ENCODE measurements at places on chromosomes 7 and 10. TPM values are rescaled to one million over a fixed set of nuclear protein-coding genes. Genes with fewer than 3 reads are reported as not detected.

GRCh38 chr10:62031507-62031906 lies 130.0 kb downstream of the ARID5B start:
- no peaks in the 10 kb centered on the region for H3K36me3 ChIP-seq
- H3K4me3 ChIP-seq, result no peak overlapping the region
- H3K4me1 ChIP-seq, result peaks cover 13% of the 10 kb centered on the region
- H3K27me3 ChIP-seq, result no peaks in the 10 kb centered on the region
- H3K27ac ChIP-seq, result no peak overlapping the region

DNA sequence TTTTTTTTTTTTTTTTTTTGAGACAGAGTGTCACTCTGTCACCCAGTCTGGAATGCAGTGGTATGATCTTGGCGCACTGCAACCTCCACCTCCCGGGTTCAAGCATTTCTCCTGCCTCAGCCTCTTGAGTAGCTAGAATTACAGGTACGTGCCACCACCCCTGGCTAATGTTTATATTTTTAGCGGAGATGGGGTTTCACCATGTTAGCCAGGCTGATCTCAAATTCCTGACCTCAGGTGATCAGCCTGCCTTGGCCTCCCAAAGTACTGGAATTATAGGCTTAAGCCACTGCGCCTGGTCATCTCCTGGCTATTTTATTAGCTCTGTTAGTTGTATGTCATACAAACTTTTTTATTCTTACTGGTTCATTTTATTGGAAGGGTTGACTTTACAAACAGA lies 103.0 kb downstream of the LCOR start:
- H3K4me1 ChIP-seq, result no peaks in the 10 kb centered on the region
- H3K27me3 ChIP-seq, result no peaks in the 10 kb centered on the region
- no peak overlapping the region for H3K27ac ChIP-seq
- no peak for DNase-seq

GRCh38 chr10:15843695-15844094 lies 16.6 kb downstream of the MINDY3 start:
- H3K4me1 ChIP-seq, result no peaks in the 10 kb centered on the region
- DNase-seq, result no peak
- no peaks in the 10 kb centered on the region for H3K36me3 ChIP-seq
- H3K4me3 ChIP-seq, result no peak overlapping the region

GRCh38 chr10:118986815-118987790 lies 42.4 kb upstream of the NANOS1 start:
- no peaks in the 10 kb centered on the region for H3K36me3 ChIP-seq
- no peak overlapping the region for H3K4me3 ChIP-seq
- H3K27ac ChIP-seq, result no peak overlapping the region
- H3K4me1 ChIP-seq, result peaks cover 6% of the 10 kb centered on the region

DNA sequence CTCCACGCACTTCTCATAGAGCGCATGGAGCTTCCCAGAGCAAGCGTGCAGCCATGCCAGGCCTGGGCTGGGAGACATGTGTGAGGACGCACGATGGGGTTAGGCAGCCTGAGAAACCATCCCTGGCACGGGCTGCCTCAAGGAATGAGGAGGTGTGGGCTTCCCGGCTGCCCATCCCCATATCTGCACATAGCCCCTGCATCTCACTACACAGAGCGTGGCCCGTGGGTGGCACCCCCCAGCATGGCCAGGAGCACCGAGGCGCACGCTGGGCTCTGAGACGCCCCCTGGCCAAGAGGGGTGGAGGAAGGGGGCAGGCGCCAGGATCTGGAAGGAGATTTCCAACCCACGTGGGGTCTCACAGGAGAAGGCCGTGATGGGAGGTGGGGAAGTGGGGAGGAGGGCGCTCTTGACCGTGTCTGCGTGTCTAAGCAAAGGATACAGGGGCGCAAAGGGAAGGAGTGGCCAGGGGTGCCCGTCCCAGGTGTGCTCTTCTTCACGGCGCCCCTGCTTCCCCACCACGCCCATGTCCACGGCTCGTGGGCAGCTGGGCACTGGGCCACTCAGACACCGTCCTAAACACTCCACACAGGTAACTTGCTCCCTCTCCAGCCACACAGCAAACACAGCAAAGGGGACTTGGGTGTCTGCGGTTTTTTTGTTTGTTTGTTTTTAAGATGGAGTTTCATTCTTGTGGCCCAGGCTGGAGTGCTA lies 340.5 kb downstream of the PTPRN2 start:
- no peaks in the 10 kb centered on the region for H3K4me1 ChIP-seq
- no peak for DNase-seq
- H3K27ac ChIP-seq, result no peak overlapping the region
- H3K36me3 ChIP-seq, result no peaks in the 10 kb centered on the region

- no peaks in the 10 kb centered on the region for H3K4me1 ChIP-seq
- H3K4me3 ChIP-seq, result no peak overlapping the region
- no peaks in the 10 kb centered on the region for H3K27me3 ChIP-seq
- DNase-seq, result no peak
These were observed 804.4 kb upstream of the CELF2 start for GRCh38 chr10:10213237-10213636.

DNA sequence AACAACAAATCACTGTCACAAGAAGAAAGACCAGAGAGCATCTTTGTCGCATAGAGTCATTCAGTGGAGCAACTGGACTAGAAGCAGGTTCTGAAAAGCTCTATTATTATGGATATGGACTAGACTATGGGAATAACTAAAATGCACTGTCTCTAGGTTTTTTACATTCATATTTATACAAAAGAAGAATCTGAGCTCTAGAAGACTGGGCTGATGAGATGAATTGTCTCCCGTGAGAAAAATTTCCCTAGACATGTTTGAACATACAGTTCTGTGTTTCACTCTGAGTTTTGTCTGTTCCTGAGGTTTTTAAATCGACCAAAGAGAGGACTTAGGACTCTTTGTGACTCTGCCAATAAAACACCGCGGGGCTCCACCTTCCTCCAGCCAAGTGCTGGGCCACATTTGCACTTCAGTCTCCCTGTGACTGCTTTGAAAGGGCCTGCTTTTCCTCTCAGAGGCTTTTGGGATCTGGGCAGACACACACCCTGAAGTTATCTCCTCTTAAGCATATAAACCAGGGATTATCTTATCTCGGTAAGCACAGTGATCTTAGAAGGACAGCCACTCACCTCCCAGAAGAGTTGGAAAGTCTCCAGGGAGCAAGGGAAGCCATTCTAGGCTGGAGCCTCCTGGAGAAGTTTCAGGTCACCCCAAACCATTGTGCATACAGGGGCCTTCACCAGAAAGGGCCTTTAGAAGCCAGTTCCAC lies 101.0 kb upstream of the JCAD start:
- H3K27me3 ChIP-seq, result no peaks in the 10 kb centered on the region
- H3K4me3 ChIP-seq, result no peak overlapping the region
- no peaks in the 10 kb centered on the region for H3K36me3 ChIP-seq
- DNase-seq, result no peak

DNA sequence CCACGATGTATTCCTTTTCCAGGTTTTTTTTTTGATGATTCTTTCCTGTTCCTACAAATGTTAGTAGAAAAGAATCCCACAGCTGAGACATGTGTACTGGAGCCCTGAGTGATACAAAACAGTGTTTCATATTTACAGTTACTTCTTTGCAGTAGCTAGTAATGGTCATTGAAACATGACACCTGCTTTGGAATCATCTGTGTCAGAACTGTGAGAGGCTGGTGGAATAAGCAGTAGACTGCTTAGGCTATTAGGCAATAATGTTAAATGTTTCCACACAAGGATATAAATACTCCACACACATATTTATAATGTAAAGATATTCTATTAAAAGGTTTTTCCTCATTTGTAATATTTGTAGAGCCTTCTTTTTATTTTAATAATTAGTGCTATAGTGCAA lies 394.0 kb downstream of the THSD7A start:
- H3K36me3 ChIP-seq, result no peaks in the 10 kb centered on the region
- DNase-seq, result no peak
- no peak overlapping the region for H3K27ac ChIP-seq
- no peak overlapping the region for H3K4me3 ChIP-seq
- H3K27me3 ChIP-seq, result no peaks in the 10 kb centered on the region

GRCh38 chr10:93352638-93353383 lies 129.3 kb downstream of the MYOF start:
- no peaks in the 10 kb centered on the region for H3K27me3 ChIP-seq
- no peak overlapping the region for H3K27ac ChIP-seq
- no peaks in the 10 kb centered on the region for H3K4me1 ChIP-seq
- no peak overlapping the region for H3K4me3 ChIP-seq
- peaks cover 92% of the 10 kb centered on the region for H3K36me3 ChIP-seq
- no peak for DNase-seq

DNA sequence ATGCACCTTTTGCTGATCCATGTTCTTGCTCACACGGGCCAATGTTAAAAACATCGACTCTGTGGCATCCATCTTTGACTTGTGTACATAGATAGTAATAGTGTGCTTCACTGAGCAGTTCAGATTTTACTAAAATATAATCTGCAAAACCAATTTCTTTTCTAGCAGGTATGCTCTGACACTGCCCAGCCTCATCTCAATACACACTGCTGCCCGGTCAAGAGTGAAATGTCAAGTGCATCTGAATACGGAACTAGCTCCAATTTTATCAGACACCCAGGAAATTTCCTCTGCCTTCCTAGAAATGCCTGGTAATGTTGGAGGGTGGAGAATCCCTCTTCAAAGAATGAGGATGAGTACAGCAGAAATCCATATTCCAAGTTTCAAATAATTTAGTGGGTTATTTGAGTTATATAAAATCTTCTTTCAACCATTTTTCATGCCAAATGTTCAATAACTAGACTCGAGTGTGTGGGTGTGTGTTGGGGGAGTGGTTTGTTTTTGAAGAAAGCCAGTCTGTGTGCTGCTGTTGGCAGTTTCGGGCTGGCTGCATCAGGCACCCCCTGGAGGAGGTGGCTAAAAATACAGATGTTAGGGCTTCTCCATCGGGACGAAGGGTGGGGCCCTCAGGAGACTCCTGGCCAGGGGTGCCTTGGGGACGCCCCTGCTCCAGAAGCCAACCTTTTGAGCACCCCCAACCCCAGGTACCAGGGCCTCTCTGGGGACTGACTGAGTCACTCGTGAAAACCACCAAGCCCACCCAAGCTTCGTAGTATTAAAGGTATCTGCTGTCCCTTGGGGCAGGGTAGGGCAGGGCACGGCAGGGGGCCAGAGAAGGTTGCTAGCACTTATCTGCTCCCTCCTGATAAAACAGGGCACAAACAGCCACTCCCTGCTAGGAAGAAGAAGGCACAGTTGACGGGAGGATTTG lies 15.4 kb downstream of the CTBP2 start:
- H3K4me1 ChIP-seq, result peaks cover 57% of the 10 kb centered on the region
- no peak overlapping the region for H3K4me3 ChIP-seq
- H3K36me3 ChIP-seq, result no peaks in the 10 kb centered on the region
- no peak for DNase-seq
- no peaks in the 10 kb centered on the region for H3K27me3 ChIP-seq
- H3K27ac ChIP-seq, result no peak overlapping the region

- no peaks in the 10 kb centered on the region for H3K36me3 ChIP-seq
- H3K4me1 ChIP-seq, result no peaks in the 10 kb centered on the region
- no peak for DNase-seq
- no peaks in the 10 kb centered on the region for H3K27me3 ChIP-seq
These were observed 51.0 kb downstream of the ZNF777 start for GRCh38 chr7:149409895-149410294.

DNA sequence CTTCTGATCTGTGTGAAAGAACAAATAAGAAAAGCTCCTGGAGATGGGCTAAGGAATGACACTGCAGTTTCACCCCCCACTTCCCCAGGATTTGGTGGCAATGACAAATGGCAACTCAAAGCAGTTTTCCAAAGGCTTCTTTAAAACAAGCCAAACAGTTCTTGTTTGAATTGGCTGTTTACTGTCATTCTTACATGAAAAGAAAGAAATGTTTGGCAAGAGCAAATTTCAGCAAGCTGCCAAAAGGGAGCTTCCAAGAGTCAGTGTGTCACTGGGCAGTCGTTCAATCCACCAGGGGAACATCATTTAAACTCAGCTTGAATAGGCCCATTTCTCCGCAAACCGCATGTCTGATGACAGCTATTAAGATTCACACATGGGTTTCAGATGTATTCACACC lies 119.0 kb upstream of the RHOBTB1 start:
- peaks cover 8% of the 10 kb centered on the region for H3K27me3 ChIP-seq
- H3K27ac ChIP-seq, result no peak overlapping the region
- no peaks in the 10 kb centered on the region for H3K36me3 ChIP-seq

DNA sequence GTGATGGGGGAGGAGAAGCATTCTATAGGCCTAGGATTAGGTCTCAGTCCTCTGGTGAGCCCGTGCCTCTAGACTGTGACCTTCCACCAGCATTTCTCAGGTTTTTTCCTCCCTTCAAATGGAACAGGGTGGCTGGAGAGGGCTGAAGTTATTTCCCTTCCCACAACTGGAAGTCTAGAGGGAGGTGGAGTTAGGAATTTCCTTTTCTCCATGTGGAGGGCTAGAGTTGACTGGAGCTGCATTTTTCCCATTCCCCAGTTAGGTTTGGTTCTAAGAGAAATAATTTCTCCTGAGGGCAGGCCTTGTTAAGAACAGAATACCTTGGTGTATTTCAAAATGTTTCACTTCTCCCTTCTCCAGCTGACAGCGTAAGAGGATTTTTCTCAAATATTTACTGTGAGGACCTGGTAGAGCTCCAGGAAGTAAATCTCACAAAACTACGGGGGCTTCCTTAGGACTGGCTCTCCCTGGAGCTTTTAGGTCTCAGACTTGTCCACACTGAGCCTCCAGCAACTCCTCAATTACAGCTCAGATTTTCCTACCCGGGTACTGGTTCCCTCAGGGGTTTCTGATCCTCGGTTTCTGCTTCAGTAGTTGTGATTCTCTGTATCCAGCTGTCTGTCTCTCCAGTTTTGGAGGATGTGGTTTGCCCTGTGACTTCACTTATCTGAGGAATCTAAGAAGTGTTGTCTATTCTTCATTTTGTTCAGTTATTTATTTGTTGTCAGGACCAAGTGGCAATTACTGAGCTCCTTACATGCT lies 6.0 kb upstream of the REEP3 start:
- no peaks in the 10 kb centered on the region for H3K36me3 ChIP-seq
- no peaks in the 10 kb centered on the region for H3K27me3 ChIP-seq
- peak overlapping the region; percentile 87 for H3K27ac ChIP-seq
- H3K4me1 ChIP-seq, result peaks cover 55% of the 10 kb centered on the region

DNA sequence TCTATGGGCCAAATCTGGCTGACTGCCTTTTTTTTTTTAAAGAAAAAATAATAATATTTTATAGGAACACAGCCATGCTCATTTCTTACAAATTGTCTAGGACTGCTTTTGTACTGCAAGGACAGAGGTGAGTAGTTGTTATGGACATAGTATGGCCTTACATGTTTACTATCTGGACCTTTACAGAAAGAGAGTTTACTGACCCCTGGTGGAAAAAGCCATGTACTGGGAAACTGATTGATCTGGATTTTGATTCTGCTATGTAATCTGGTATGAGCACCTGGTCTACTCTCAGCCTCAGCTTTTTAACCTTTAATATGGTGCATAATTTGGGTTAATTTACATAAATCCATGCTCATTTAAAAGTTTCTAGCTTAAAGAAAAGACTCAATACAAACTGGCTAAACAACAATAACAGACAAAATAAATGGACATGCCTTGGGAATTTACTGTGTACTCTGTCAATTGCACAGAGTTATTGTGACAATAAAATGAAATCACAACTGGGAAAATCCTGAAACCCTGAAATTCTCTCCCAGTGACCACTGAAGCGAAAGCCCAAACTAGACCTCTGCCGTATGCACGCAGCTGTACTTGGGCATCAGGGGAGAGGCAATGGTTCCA lies 260.7 kb downstream of the BMPER start:
- H3K36me3 ChIP-seq, result no peaks in the 10 kb centered on the region
- H3K27me3 ChIP-seq, result no peaks in the 10 kb centered on the region
- no peak overlapping the region for H3K27ac ChIP-seq
- H3K4me3 ChIP-seq, result no peak overlapping the region

PIK3AP1 gene
- total RNA-seq, result 2.6 TPM

SGMS1 gene
- total RNA-seq, result 22.0 TPM

PDE6C gene
- total RNA-seq, result not detected

HBP1 gene
- total RNA-seq, result 28.1 TPM

SP8 gene
- not detected for total RNA-seq

FAM24A gene
- not detected for total RNA-seq

DNAJC12 gene
- total RNA-seq, result 0.44 TPM

FAM131B gene
- 1.5 TPM for total RNA-seq

RHEB gene
- 259 TPM for total RNA-seq

EVX1 gene
- total RNA-seq, result 0.10 TPM
